ENCODE measurements at places on chromosomes 1 and 21.

DNA sequence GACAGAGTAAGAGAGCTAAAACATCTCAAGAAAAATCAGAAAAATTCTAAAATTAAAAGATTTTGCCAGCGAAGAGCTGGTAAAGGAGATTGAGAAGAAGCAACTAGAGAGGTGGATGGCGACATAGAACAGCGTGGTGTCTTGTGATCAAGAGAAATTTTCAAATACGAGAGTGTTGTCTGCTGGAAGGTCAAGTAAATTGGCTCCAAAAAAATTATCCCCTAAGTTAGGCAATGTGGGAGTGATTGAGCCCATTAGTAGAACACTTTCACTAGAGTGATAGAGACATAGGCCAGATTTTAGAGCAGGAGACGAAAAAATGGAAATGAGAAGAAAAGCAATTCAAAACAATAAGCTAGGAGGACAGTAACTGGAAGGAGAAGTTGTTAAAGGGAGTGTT, 94.3 kb upstream of the MPC2 start:
- no peak for DNase-seq

DNA sequence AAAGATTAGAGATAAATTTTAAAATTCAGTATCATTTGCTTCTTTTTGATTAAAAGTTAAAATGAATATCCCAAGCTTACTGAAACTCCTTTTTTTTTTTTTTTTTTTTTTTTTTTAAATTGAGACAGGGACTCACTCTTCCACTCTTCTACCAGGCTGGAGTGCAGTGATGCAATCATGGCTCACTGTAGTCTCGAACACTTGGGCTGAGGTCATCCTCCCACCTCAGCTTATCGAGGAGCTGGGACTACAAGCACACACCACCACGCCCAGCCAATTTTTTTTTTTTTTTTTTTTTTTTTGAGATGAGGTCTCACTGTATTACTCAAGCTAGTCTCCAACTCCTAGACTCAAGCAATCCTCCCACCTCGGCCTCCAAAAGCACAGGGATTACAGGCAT, 92.1 kb upstream of the RGS18 start:
- DNase-seq = no peak

DNA sequence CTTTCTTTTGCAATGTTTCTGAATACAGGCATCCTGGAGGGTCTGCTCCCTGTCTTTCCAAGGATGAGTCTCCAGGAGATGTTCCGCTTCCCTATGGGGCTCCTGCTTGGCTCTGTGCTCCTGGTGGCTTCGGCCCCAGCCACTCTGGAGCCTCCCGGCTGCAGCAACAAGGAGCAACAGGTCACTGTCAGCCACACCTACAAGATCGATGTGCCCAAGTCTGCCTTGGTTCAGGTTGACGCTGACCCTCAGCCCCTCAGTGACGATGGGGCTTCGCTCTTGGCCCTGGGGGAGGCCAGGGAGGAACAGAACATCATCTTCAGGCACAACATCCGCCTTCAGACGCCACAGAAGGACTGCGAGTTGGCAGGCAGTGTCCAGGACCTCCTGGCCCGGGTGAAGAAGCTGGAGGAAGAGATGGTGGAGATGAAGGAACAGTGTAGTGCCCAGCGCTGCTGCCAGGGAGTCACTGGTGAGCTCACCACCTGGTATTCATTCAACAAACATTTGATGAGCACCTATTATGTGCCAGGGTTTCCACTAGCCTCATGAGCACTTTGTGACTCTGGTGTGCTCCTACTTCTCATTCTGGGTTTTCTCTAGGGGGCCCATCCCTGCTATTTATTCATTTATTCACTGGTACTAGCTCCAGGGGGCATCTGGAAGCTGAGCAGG, 9.9 kb downstream of the TNN start:
- DNase-seq = no peak

GRCh38 chr1:223008808-223009207, 134.2 kb downstream of the TLR5 start:
- no peak for DNase-seq

DNA sequence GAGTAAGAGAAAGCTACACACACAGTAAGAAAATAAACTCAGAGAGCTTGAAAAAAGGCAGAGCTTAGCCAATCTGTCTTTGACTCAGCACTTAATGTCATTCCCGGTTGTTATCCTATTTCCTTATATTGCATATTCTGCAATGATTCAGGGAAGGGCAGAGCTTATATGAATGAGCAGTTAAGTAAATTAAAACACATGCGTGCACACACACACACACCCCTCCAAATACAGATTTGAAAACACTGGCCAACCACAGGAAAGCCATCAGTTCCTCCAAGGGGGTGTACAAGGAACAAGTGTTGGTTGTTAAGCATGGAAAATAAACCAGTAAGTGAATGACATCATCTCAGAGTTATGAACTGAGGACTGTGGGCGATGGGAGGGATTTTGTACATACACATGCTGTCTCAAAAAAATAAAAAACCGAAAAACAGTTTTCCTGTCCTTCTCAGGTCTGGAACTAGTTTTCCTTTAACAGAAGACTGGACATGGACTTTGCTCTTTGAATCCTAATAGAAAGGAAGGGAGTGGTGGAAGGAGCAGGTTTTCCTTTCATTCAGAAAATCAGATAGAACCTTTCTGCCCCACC, 1.0 kb downstream of the IQGAP3 start:
- peak; percentile 81 for DNase-seq

- DNase-seq = no peak
Observed at GRCh38 chr1:178183796-178184195, 89.9 kb downstream of the RASAL2 start.

DNA sequence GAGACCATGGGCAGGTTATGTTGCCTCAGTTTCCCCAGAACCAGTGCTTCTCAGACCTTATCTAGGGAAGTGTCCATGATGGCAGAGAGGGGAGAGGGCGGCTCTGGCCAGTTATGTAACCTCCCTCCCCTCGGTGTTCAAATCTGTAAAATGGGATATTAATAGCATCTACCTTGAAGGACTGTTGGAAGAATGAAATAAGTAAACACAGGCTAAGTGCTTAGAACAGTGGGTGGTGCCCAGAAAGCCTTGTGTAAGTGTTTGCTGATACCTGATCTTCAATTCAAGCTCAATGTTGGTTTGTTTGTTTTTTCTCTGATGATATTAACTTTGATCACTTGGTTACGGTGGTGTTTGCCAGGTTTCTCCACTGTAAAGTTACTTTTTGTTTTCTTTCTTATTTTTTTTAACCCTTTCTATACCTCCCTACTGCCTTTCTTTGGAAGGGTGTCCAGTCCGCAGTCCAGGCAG, 34.9 kb downstream of the EPHA2 start:
- DNase-seq = no peak

DNA sequence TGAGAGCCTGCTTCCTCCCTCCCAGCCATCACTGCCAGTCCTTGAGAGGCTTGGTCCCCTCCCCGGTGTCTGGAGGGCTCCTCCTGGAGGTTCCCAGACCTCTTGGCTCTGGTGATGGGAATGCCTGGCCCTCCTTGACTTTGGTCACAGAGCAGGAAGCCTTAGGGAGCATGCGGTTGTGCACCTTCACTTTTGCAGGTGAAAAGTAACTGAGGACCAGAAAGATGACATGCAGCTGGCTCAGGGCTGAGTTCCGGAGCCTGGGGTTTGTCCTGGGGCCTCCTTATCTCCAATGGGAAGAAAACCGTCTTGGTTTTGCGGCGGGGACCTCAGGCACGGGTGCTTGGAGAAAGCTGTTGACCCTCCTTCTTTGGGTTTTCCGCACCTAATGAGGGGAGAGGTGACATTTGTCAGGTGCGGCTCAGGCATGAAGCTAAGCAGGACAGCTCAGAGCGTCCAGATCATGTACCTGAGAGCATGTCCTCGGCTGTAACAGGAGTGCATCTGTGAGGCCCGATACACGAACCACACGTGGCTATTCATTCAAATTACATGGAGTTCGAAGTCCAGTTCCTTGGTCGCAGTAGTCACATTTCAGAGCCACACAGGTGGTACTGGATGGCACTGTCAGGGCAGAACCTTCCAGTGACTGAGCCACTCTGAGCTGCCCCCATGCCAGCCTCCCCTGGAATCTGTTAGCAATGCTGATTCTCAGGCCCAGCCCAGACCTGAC, 608 bp upstream of the MX2 start:
- DNase-seq = no peak

DNA sequence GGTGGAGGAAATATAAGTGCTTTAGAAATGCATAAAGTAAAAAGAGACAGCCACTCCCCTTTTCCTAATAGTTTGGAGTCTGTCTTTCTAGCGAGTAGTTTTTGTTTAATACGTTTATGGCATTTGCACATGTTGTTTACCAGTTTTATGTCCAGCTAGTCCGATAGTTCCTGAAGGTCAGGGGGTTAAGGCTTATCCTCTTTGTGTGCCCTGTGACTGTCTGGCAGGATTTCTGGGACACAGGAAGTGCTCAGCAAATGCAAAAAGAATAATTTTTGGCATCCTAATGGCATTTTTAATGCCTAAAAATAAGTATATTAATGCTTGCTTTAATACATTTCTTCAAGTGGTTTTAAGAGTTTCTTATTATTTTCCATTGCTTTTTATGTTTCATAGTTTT, 58.4 kb downstream of the DYRK1A start:
- no peak for DNase-seq

- no peak for DNase-seq
Observed at GRCh38 chr1:196933531-196934189, 9.9 kb upstream of the CFHR2 start.

DNA sequence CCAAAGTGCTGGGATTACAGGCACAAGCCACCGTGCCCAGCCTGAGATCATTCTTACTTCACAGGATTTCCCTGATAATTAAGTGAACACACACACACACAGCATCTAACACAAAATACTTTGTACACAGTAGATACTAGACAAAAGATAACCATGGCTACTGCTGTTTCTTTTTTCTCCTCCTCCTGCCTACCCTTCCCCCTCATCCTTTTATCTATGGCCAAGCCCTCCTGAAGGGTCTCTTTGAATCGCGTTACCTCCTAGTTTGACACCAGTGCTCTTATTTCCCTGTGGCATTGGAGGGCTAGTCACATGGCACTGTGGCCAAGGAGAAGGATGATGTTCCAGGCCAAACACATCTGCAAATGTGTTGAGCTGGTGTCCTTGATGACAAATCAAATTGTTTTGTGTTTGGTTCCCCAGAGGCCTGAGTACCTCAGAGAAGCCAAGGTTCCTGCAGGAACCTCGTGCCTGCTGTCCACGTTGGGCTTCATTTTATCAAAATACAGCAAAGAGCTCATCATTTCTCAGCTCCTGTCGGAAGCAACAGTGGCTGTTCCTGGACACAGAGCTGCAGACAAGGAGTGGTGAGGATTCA, 20.6 kb downstream of the NDUFS5 start:
- no peak for DNase-seq

- DNase-seq = no peak
Observed at GRCh38 chr21:38229260-38229877, 27.4 kb upstream of the KCNJ15 start.

DNA sequence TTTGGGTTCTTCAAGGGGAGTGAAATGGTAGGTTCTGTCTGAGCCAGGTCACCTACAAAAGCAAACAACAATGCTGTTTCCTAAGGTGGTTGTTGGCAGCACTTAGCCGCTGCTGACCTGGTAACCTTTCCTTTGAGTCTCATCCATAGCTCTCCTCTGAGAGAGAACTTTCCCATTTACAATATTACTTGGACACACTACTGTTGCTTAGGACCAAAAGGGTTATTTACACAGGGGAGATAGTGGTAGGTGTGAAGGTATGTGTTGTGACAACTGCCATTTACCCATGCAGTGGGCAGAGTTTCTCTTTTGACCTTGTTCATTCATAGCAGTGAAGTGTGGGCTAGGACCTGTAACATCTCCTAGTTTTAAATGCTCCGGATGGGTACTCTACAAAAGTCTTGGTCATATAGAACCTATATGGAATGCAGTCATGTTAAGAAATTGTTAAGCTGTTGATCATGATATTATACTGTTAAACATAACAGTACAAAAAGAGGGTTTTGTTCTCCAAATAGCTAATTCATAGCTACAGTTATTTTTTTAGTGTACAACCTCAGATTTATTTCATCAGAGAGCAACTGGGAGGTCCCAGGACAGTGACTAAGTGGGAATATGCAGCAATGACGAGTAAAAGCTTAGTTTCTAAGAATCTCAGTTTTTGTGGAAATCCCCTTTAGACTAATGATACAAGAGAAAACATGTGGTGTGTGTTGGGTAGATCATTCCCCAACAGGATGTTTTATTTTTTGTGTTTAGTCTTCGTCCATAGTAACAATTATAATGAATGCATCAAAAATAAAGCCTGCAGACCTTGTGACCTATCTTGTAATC, 219.7 kb downstream of the NFIA start:
- DNase-seq = peak; percentile 46

- DNase-seq = no peak
Observed at GRCh38 chr1:221672965-221673364, 68.9 kb downstream of the DUSP10 start.

DNA sequence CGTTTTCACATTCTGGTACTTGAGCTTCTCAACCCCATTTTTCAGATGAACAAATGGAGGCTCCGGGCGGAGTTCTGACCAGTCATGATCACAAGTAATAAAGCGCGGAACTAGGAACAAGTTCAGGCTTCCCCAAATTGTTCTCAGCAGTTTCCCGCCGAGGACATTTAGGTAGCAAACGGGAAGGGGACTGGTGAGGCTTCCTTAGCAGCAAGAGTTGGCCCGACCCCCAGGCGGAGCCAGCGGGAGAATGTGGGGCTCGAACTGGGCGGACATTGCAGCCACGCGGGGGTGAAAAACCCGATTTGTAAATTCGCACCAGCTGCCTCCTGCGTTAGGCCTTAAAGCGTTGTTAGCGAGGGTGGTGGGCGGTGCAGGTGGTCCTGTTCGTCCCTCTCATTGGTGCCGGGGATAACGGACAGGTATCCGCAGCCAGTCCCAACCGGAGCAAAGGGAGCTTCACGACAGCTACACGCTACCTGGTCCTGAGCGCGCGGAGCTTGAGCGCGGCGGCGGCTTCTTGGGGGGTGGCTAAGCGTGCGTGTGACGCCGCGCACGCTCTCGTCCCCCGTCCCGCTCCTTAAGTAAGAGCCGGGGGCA, 15.3 kb downstream of the SEMA6C start:
- DNase-seq = no peak

DNA sequence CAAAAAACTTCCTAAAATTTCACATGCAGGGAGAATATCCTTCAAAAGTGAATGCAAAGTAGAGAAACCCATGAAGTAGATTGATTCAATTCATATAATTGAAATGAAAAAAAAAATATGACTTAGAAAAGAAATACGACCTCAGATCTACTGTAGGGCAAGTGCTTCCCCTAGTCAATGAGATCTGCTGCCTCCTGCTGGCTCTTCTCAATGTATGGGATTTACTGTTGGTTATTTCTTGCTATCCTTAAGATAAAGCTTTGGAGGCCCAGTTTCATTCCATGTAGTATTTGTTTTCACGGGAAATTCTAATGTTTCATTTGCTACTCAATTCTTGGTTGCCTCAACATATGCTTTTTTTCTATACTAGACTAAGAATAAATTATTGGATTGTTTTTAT, 46.2 kb downstream of the ZNF648 start:
- no peak for DNase-seq

- no peak for DNase-seq
Observed at GRCh38 chr1:213697192-213697802, 290.5 kb upstream of the PROX1 start.

GRCh38 chr1:156060937-156061636, at the start of gene RAB25:
Gene RAB25, plus strand, starts transcription at chr1:156061160. Its CDS starts 241 bp downstream, at chr1:156061401.
- DNase-seq = no peak

GRCh38 chr1:211118407-211119102, 15.4 kb downstream of the KCNH1 start:
- DNase-seq = no peak

Measured in RCC 7860 (cell line).